ENCODE measurements at places on chromosomes 12 and 14.

DNA sequence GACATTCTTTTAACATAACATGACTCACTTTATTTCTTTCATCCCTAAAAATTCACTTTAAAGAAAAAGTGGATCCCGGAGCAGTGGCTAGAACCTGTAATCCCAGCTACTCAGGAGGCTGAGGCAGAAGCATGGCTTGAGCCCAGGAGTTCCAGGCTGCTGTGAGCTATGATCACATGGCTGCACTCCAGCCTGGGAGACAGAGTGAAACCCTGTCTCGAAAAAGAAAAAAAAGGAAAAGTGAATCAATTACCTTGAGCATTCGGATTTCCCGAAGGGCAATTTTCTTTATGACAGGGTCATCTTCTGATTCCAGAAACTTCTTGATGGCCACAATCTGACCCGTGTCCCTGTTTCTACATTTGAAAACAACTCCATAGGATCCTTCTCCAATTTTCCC lies 1.2 kb downstream of the CDKL1 start:
- DNase-seq, result no peak

GRCh38 chr12:107418981-107419380 lies 266.6 kb upstream of the PWP1 start:
- no peak for DNase-seq

GRCh38 chr14:83611491-83611890 lies 1918.5 kb upstream of the FLRT2 start:
- DNase-seq, result no peak

DNA sequence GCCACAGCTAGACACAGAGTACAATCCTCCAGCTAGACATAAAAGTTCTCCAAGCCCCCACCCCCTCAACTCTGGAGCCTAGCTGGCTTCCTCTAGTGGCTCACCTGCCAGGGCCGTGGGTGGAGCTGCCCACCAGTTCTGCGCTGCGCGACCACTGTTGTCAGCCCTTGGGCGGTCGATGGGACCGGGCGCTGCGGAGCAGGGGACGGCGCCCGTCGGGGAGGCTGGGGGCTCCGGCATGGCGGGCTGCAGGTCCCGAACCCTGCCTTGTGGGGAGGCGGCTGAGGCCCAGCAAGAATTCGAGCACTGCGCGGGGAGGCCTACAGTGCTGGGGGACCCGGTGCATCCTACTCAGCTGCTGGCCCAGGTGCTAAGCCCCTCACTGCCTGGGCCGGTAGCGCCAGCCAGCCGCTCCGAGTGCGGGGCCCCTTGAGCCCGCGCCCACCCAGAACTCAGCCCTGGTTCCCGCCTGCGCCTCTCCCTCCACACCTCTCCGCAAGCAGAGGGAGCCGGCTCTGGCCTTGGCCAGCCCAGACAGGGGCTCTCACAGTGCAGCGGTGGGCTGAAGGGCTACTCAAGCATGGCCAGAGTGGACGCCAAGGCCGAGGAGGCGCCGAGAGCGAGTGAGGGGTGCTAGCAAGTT lies 51.0 kb downstream of the RTN1 start:
- DNase-seq, result no peak

GRCh38 chr14:100536721-100537445 lies 50.3 kb downstream of the BEGAIN start:
- DNase-seq, result no peak

GRCh38 chr14:69855180-69855832 lies 23.9 kb upstream of the SMOC1 start:
- DNase-seq, result no peak

DNA sequence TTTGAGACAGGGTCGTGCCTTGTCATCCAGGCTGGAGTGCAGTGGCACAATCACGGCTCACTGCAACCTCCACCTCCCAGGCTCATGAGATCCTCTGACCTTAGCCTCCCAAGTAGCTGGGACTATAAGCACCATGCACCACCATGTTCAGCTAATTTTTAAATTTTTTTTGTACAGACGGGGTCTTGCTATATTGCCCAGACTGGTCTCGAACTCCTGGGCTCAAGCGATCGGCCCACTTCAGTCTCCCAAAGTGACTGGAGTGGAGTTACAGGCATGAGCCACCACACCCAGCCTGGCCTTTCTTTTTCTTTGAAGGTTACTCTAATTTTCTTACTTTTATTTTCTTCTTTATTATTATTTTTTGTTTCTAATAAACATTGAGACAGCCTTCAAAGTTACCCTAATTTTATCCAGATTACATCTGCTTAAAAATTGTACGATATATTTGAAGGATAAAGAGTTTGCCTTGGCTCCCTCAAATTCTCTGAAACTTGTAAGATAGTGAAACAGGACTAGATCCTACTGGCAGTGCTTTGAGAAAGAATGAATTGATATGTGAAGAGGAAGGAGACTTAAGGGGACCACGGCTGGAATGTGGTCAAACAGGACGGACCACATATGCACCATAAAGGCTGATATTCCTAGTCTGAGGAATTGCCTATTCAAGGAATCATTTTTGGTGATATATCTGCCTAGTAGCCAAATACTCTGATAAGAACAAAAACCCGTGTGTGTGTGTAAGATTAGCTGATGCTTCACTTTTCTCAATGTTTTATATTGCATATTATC lies 14.1 kb upstream of the SINHCAF start:
- no peak for DNase-seq

GRCh38 chr14:72688990-72689671 lies 204.8 kb downstream of the DPF3 start:
- no peak for DNase-seq

All from omental fat pad (tissue), 4 donors.